CD4-positive, alpha-beta T cell treated with Interleukin-6 at 100 ng/mL for 8 hours (primary cell): ENCODE measurements at places on chromosomes 16 and 17.

GRCh38 chr16:9062301-9062700 lies 29.1 kb upstream of the HAPSTR1 start:
- DNase-seq = no peak

DNA sequence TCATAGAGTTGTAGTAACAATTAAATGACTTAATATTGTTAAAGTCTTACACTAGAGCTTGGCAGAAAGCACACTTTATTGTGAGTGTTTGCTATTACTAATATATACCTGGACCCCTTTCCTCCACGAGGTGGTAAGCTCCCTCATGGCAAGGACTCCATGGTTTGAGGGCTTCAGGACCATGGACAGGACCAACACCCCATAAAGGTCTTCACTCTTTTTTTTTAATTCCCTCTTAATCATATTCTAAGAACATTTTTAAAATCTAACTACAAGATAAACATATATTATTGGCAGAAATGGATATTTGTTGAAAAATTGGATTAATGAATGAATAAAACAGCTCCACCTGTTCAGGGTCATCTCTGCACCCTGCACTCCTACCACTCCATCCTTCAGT lies 154.5 kb downstream of the CBLN1 start:
- no peak for DNase-seq

- DNase-seq = no peak
Observed at GRCh38 chr17:3907483-3908216, 8.6 kb downstream of the P2RX1 start.

- no peak for DNase-seq
Observed at GRCh38 chr17:72715906-72716572, 376.4 kb downstream of the SLC39A11 start.

GRCh38 chr16:75550211-75550662 lies 5.8 kb downstream of the TMEM231 start:
- peak; percentile 25 for DNase-seq

GRCh38 chr17:71168053-71168741 lies 952.6 kb upstream of the SOX9 start:
- DNase-seq = no peak

DNA sequence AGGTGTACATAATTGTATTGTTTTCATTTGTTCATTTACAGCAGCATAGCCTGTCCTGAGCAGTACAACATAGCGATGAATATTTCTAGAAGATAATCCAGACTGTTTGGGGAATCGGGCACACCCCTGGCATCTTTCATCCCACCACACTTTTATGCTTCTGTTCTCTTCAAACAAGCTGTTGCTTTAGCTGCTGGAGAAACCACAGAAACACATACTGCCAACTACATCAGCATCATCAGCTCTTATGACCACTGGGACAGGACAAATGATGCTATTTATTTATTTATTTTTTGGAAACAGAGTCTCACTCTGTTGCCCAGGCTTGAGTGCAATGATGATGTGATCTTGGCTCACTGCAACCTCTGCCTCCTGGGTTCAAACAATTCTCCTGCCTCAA lies 22.6 kb upstream of the HAPSTR1 start:
- DNase-seq = no peak

GRCh38 chr16:16090238-16090637 lies 133.1 kb downstream of the ABCC6 start:
- DNase-seq = no peak

DNA sequence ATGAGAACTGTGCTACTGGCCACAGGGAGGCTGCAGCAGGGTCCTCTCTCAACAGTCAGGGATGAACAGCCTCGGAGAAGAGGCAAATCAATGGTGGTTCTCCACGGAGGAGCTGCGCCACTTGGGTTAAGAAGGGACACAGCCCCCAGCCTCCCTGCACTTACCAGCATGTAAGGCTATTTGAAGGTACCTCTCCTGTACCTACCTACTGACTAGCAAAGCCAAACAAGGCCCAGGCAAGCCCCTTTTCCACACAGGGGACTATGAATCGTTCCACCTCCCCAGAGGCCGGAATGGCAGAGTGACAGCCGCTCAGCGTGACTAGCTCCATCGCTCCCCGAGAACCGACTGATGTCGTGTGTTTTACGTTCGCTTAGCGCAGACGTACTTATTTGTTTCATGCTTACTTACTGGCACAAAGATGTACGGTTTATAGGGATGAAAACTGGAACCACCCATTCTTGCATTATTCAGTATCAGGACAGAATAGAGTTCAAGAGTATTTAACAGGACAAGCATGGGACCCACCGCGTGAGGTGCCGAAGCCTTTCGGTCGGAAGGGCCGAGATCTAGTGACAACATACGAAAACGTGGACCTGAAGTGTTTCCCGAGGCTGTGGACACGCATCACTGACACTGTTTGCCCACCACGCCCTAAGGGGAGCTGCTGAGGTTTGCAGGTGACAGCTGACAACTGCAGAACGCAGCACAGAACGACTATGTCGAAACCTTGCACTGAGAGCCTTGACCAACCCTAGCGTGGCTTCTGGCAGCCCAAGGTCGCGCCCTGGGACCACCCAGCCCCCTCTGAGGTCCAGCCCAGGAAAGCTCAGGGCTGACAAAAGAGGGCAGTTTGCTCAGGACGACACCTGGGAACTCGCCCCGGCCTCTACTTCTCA lies 1.0 kb downstream of the TEPSIN start:
- no peak for DNase-seq

GRCh38 chr17:77825621-77826020 lies 132.9 kb upstream of the TNRC6C start:
- no peak for DNase-seq

- no peak for DNase-seq
Observed at GRCh38 chr17:48616717-48617470, 1.8 kb upstream of the HOXB8 start.

- no peak for DNase-seq
Observed at GRCh38 chr17:1011760-1012735, 15.1 kb downstream of the TIMM22 start.
